ENCODE measurements at places on chromosomes 7 and 10.

- H3K36me3 ChIP-seq, result no peaks in the 10 kb centered on the region
- no peaks in the 10 kb centered on the region for H3K4me1 ChIP-seq
- H3K27ac ChIP-seq, result no peak overlapping the region
These were observed 49.8 kb downstream of the SEMA3E start for GRCh38 chr7:83599131-83599530.

DNA sequence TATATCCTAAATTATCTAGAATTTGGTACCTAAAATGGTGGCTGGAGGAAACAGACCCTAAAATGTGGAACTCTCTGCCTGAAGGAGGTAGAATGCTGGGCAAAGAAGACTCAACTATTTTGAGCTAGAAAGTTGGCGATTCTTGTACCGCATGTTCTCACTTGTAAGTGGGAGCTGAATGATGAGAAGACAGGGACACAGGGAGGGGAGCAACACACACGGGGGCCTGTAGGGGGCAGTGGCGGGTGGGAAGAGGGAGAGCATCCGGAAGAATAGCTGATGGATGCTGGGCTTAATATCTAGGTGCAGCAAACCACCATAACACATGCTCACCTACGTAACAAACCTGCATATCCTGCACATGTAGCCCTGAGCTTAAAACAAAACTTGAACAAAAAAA lies 250.6 kb downstream of the CALN1 start:
- H3K4me3 ChIP-seq, result no peak overlapping the region
- H3K36me3 ChIP-seq, result no peaks in the 10 kb centered on the region
- H3K27ac ChIP-seq, result no peak overlapping the region
- no peaks in the 10 kb centered on the region for H3K27me3 ChIP-seq
- DNase-seq, result no peak

DNA sequence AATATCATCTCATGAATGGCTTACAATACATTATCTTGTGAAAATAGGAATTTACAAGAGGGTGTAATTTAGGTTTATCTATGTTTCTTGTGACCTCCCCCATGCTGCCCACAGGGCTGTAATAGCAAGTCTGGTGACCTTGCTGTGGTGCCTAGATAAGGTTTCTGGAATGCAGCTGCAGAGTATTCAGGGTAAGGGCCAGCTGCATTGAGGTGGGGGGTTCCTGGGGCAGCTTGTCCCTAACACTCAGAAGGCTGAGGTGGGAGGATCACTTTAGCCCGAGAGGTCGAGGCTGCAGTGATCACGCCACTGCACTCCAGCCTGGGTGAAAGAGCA lies 5.3 kb upstream of the DHTKD1 start:
- H3K4me1 ChIP-seq, result no peaks in the 10 kb centered on the region
- H3K36me3 ChIP-seq, result no peaks in the 10 kb centered on the region
- DNase-seq, result no peak
- no peaks in the 10 kb centered on the region for H3K27me3 ChIP-seq

DNA sequence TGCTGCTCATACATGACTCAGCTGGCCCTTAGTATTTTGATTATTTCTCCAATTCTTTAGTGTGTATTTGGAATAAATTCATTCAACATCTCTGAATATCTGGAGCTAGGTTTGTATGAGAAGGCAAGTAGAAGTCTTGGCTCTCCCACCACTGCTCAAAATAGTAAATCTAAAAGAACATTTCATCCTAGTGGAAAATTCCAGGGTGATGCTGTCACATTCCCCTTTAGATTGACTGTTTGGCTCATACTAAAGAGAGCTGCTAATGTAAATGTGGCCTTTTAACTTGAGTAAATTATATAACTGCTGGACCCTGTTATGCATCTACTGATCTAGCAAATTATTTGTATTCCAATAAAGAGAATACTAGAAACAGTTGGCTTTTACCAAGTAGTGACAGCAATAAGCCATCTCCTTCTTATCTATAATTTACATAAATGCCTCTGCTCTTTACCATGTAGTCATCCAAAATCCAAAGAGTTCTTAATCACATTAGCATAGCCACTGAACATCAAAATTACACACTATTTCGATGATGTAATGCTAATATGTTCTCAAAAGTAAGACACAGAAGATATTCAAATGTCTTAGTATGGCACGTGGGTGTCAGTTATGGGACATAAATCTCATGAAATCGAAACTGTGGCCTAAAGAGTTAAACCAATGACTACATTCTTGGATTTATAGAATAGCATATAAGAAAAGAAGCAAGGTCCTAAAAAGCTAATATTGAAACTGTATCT lies 86.9 kb upstream of the KCND2 start:
- H3K27ac ChIP-seq, result no peak overlapping the region
- no peak overlapping the region for H3K4me3 ChIP-seq
- H3K27me3 ChIP-seq, result no peaks in the 10 kb centered on the region
- H3K4me1 ChIP-seq, result peaks cover 3% of the 10 kb centered on the region
- H3K36me3 ChIP-seq, result no peaks in the 10 kb centered on the region

DNA sequence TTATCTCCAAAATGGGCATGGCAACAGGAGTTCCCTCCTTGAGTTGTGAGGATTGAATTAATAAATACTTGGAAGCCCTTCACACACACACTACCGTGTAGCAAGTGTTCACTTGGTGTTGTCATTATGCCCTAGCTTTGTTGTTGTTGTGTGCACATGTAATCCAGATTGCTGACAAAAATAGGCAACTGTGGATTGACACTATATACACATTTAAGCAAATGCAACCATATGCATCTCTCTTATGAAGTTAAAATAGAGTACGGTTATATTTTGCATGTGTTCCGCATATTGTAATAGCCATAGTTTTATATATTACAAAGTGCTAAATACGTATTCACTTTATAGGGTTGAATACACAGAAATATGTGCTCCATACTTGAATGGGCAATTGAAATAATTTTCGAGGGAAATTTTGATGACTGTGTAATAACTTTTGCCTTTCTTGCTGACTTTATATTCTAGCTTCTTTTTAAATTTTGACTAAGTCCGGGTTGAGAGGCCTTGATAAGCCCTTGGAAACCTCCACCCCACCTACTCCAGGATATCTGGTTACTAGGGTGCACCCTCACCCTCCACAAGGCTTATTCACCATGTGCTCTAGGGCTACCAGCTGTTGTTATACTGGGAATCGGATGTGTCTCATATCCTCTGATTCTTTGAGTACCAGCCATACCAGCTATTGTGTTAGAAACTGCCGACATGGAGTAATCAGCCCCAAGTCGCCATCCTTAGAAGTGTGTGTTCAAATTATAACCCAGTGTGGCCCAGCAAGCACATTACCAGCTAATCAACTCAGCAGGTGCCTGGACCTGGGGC lies 265.0 kb downstream of the CAMK1D start:
- no peaks in the 10 kb centered on the region for H3K4me1 ChIP-seq
- no peaks in the 10 kb centered on the region for H3K27me3 ChIP-seq
- no peaks in the 10 kb centered on the region for H3K36me3 ChIP-seq
- DNase-seq, result no peak
- no peak overlapping the region for H3K27ac ChIP-seq

DNA sequence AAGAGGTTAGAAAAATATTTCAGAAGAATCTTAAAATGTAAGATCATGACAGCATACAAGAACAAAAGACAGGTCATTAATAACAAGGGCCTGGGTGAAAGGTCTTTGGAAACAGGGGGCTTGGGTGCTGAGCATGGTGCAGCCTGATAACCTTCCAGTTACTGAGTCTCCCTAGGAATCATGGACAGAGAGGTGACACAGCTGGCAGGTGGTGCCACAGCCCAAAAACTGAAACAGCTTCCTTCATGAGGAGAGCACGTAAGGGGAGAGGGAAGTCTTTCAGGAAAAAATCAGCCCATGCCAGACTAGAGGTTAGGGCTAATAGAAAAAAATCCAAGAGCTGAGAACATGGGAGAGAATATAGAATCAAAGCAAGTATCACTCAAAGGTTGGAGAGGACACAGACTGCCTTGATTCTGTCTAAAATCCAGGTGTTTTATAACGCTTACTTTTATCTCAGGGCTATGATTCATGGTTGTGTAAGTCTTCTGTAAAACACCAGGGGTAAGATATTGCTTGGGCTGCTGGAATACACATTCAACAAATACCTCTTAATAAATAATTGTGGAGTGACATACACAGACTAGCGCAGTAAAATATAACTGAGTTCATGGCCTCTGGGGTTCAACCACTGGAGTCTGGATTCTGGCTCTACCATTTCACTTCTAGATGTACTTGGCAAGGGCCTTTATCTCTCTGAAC lies 88.1 kb downstream of the SEMA3C start:
- H3K27me3 ChIP-seq, result no peaks in the 10 kb centered on the region
- H3K27ac ChIP-seq, result no peak overlapping the region

DNA sequence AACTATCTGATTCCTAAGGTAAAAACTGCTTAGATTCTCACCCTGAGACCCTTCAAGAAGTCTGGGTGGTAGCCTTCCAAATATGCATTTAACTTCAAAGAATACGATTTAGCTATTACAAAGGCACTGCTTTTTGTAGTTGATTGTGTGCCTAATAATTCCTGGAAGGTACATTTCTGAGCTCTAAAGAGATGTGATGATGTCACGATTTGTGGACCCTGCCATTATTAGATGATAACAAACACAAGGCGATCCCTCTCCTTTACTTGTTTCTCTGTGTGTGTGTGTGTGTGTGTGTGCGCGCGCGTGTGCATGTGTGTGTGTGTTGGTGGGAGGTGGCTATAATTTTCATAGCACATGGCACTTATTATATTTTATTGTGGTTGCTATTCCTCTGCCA lies 70.9 kb downstream of the TFPI2 start:
- H3K27ac ChIP-seq, result no peak overlapping the region
- H3K36me3 ChIP-seq, result no peaks in the 10 kb centered on the region
- H3K4me1 ChIP-seq, result no peaks in the 10 kb centered on the region
- no peak overlapping the region for H3K4me3 ChIP-seq
- no peak for DNase-seq
- no peaks in the 10 kb centered on the region for H3K27me3 ChIP-seq

Data from heart right ventricle (tissue), 16 donors.